Thyroid gland (tissue), 4 donors: ENCODE measurements at places on chromosomes 7 and 10. TPM values are rescaled to one million over a fixed set of nuclear protein-coding genes. Genes with fewer than 3 reads are reported as not detected.

The DPP6 gene
- total RNA-seq, result 50.7 TPM

The CLDN3 gene
- 323 TPM for total RNA-seq

The NEUROG3 gene
- total RNA-seq, result 1.9 TPM

The VPS26A gene
- total RNA-seq, result 41.0 TPM

The NUP205 gene
- total RNA-seq, result 34.8 TPM

The ADCY1 gene
- 7.5 TPM for total RNA-seq

The ANKRD7 gene
- 3.3 TPM for total RNA-seq

DNA sequence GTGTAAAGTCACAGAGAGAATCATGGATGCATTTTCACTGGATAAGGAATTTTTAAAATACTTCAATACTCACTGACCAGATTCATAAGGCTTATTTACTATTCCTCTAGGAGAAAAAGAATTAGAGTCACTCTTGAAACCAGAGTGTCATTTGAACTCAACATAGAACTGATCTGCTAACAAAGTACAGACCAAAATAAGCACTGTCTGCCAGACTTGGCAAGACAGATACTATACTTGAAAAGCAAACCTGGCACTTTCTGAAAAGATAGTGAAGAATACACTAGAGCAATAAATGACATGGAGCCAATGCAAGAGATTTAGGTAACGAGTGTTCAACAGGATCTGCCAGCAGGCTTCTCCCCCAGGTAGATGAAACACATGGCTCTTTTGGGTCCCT lies 215.3 kb downstream of the CHCHD3 start:
- no peak for DNase-seq

DNA sequence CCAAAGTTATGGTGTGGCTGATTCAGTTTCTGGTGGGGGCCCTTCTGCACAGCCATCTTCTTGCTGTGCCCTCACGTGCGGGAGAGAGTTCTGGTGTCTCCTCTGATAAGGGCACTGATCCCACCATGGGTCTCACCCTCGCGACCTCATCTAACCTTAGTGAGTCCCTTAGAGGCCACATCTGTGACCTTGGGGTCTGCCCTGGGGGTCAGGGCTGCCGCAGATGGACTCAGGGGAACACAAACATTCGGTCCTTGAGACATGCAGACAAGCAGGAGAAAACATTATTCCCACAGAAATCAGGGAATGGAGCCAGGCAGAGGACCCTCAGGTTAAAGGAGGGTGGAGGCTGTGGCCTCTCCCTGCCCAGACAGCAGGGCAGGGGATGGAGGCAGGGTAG lies 177.9 kb downstream of the DNAJB6 start:
- DNase-seq, result no peak

DNA sequence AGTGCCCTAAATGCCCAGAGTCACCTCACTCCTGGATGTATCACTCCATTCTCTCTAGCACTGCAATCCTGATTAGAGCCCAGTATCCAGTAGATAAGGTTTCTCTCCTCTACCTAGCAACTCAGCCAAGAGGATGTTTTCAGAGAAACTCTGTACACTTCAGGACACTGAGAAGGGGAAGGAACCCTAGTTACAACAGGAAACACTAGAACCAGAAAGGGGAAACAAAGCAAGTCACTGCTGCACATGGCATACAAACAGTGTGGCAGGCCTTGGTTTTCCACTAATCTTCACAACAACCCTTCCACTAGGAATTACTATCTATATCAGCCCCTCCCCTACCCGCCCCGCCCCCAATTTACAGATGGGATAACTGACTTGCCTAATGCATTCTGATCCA lies 1.6 kb downstream of the FAM204A start:
- DNase-seq, result no peak

DNA sequence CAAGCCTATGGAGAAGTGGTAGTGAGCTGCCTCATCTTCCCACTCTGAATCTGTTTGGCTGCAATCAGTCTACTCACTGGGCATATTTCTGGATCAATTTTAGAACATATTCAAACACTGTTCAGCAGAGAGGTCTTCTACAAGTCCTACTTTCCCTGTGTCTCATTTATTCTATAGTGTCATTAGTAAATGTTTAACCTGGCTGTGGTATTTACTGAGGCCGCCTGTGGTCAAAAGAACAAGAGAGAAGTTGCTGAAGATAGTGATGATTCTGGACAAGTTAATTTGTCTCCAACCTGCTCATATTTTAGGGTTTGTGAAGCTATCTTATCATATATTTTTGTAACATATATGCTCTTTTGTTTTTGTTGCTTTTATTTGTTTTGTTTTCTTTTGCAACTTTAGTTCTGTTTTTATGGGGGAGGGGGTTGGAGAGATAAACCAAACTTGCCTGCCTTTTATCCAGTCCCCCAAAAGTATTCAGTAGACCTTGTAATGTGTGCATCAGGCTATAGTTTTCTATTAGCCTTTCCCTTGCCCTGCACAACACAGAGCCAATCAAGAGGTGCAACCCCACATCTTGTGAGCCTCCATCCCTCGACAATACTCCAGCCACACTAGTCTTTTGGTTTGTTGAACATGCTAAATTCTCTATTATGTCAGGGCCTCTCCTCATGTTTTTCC lies 362.8 kb upstream of the MBL2 start:
- DNase-seq, result no peak

DNA sequence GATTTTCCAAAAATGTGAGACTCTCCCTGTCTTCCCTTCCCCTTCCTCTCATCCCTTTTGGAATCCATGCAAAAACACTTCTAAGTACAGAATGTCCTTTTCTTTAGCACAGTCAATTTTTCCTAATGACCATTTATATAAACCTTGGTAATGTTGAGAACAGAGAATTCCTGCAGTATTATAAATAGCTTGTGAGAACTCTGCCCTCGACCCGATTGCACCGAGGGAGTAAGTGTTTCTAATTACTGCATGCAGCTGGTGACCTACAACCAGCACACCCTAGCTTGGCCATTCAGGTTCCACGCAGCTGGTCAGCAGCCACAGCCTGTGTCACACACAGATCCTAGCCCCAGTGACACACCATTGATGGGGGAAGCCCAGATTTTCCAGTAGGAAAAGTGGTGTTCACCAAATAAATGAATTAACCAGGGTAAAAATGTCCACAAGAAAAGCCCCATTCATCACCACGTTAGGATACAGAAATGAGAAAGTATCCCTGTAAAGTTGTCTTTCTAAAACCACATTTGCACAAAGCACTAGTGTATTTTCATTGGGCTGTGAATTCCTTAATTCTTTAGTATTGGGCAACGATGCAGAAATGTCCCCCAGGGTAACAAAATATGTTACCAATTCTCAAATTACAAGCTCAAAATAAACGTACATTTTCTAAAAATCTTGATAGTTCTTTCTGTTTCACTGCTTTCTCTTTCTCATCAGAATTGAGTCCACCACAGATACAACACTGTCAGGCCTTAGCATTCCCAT lies 499.0 kb upstream of the KLF6 start:
- DNase-seq, result no peak

- DNase-seq, result no peak
Measured at GRCh38 chr10:133297504-133297903, 11.2 kb downstream of the TUBGCP2 start.

GRCh38 chr10:74919671-74920070 lies 93.3 kb downstream of the KAT6B start:
- DNase-seq, result no peak

GRCh38 chr10:72309290-72310240 lies 35.8 kb downstream of the DDIT4 start:
- DNase-seq, result no peak

GRCh38 chr7:65951837-65952578 lies 30.0 kb downstream of the GUSB start:
- DNase-seq, result no peak

DNA sequence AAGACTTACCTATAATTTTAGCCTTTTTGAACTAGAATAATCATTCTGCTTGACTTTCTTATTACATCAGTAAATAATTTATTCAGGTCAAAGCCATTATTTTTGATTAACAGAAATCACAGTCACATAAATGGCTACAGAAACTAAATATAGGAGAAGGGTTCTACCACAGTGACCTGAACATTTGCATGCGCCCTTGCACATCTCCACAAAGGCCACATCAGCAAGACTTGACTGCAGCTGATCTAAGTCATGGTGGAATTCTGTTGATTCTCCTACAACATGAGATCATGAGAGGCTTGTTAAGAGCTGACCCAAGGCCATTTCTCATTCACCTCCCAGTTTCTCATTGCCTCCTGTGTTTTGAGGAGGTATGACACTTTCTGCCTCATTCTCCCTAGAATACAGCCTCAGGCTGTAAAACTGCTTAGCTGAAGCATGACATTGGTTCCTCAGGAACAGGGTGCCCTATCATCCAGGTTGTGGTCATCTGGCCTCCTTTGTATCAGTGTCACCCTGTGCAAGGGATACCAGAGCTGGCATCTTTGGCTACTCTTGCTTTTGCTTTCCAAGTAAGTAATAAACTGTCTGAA lies 6.7 kb upstream of the IMMP2L start:
- no peak for DNase-seq

- no peak for DNase-seq
Measured at GRCh38 chr10:116538456-116538855, 7.3 kb upstream of the PNLIP start.

DNA sequence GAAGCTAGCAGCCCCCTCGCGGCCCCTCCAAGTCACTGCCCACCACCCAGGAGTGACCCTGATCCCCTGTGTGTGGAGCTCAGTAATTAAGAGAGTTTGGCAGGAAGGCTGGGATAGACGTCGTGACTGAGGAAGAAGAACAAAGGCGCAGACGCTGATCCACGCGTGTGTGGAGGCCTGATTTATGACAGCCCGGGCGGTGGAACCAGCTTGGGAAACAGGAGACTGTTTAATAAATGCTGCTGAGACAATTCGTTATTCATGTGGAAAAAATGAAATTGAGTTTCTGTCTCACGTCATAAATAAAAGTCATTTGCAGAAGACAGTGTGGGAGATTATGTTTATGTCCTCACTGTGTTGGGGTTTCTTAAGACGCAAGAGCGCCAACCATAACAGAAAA lies 130.8 kb downstream of the ELFN1 start:
- no peak for DNase-seq

- DNase-seq, result peak; percentile 49
Measured at GRCh38 chr10:42951486-42952251, 125.2 kb upstream of the RET start.

- DNase-seq, result peak; percentile 53
Measured at GRCh38 chr10:103451831-103452505, at the start of gene CALHM2. CALHM2 (minus strand) TSS chr10:103452370; CDS start chr10:103449941, 2,429 bp downstream.

GRCh38 chr7:139887992-139888481 lies 59.0 kb downstream of the TBXAS1 start:
- DNase-seq, result no peak
